ENCODE measurements at places on chromosomes 12 and 14.

- peaks cover 3% of the 10 kb centered on the region for H3K36me3 ChIP-seq
- no peak for DNase-seq
- no peak overlapping the region for H3K4me3 ChIP-seq
- peaks cover 15% of the 10 kb centered on the region for H3K4me1 ChIP-seq
- H3K27ac ChIP-seq: no peak overlapping the region
- H3K27me3 ChIP-seq: peaks cover 42% of the 10 kb centered on the region
These were observed 302.4 kb downstream of the CACNA1C start for GRCh38 chr12:2355198-2355597.

GRCh38 chr14:85579942-85580341 lies 50.0 kb downstream of the FLRT2 start:
- no peaks in the 10 kb centered on the region for H3K36me3 ChIP-seq
- H3K4me1 ChIP-seq: no peaks in the 10 kb centered on the region
- H3K4me3 ChIP-seq: no peak overlapping the region
- no peak overlapping the region for H3K27ac ChIP-seq

- DNase-seq: no peak
- H3K4me1 ChIP-seq: no peaks in the 10 kb centered on the region
- no peak overlapping the region for H3K27ac ChIP-seq
These were observed 90.2 kb downstream of the NTN4 start for GRCh38 chr12:95700316-95700785.

DNA sequence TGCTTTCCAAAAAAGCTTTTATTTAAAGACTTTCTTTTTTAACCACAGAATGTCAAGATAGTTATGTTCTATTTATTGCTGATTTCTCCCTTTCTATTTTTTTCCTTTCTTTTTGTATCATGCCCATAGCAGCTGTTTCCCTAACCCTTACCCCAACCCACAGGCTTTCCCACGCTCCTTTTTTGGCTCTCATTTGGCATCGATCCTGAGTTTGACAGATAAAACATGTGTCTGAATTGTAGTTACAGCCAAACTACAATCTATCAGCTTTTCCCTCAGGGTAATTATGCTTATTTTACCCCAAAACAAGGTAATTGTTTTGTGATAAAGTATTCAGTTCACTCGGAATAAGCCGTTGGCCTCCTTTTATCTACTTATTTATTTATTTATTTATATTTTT lies 46.7 kb downstream of the PDE3A start:
- no peaks in the 10 kb centered on the region for H3K4me1 ChIP-seq
- H3K36me3 ChIP-seq: no peaks in the 10 kb centered on the region
- no peaks in the 10 kb centered on the region for H3K27me3 ChIP-seq
- DNase-seq: no peak

GRCh38 chr12:53670971-53671370 lies 4.9 kb downstream of the ATP5MC2 start:
- peaks cover 16% of the 10 kb centered on the region for H3K4me1 ChIP-seq
- H3K27me3 ChIP-seq: no peaks in the 10 kb centered on the region
- no peak for DNase-seq
- H3K4me3 ChIP-seq: no peak overlapping the region
- peak overlapping the region; percentile 75 for H3K27ac ChIP-seq
- peaks cover 58% of the 10 kb centered on the region for H3K36me3 ChIP-seq

GRCh38 chr12:111440631-111441030 lies 34.9 kb downstream of the SH2B3 start:
- peaks cover 29% of the 10 kb centered on the region for H3K36me3 ChIP-seq
- peak overlapping the region; percentile 100 for H3K27ac ChIP-seq
- peak overlapping the region; percentile 49 for H3K4me3 ChIP-seq
- no peaks in the 10 kb centered on the region for H3K27me3 ChIP-seq
- peaks cover 77% of the 10 kb centered on the region for H3K4me1 ChIP-seq
- no peak for DNase-seq

GRCh38 chr14:101060171-101060601 lies 156.7 kb upstream of the RTL1 start:
- no peak for DNase-seq
- H3K36me3 ChIP-seq: no peaks in the 10 kb centered on the region
- H3K4me3 ChIP-seq: no peak overlapping the region
- H3K4me1 ChIP-seq: no peaks in the 10 kb centered on the region

- no peaks in the 10 kb centered on the region for H3K27me3 ChIP-seq
- H3K36me3 ChIP-seq: peaks cover 7% of the 10 kb centered on the region
- no peak overlapping the region for H3K27ac ChIP-seq
- peaks cover 13% of the 10 kb centered on the region for H3K4me1 ChIP-seq
These were observed 14.0 kb upstream of the LYZ start for GRCh38 chr12:69334158-69334557.

- no peak overlapping the region for H3K27ac ChIP-seq
- no peaks in the 10 kb centered on the region for H3K4me1 ChIP-seq
- H3K4me3 ChIP-seq: no peak overlapping the region
- H3K27me3 ChIP-seq: peaks cover 37% of the 10 kb centered on the region
- peaks cover 1% of the 10 kb centered on the region for H3K36me3 ChIP-seq
- no peak for DNase-seq
These were observed 109.7 kb downstream of the GPATCH2L start for GRCh38 chr14:76261371-76261811.
